Calu3 (cell line): ENCODE measurements at places on chromosomes 6 and 20. TPM values are rescaled to one million over a fixed set of nuclear protein-coding genes. Genes with fewer than 3 reads are reported as not detected.

Gene TAAR2
- not detected in 2 replicates for total RNA-seq

Gene BFSP1
- total RNA-seq: 0.81 and 0.94 TPM in 2 replicates

Gene WFDC5
- not detected in 2 replicates for total RNA-seq

Gene NKAIN2
- total RNA-seq: not detected in 2 replicates

Gene SSTR4
- total RNA-seq: not detected in 2 replicates

Gene TGM3
- not detected in 2 replicates for total RNA-seq

Gene HLA-DQB2
- total RNA-seq: 0.38 and 0.39 TPM in 2 replicates

Gene RAD21L1
- total RNA-seq: not detected in 2 replicates

Gene AFDN
- total RNA-seq: 226 and 237 TPM in 2 replicates

Gene HAO1
- total RNA-seq: not detected in 2 replicates

Gene EEF1A2
- 359 and 393 TPM in 2 replicates for total RNA-seq

Gene OR2H1
- not detected in 2 replicates for total RNA-seq

Gene ECHDC1
- 30.3 and 42.5 TPM in 2 replicates for total RNA-seq

Gene LSM2
- total RNA-seq: 126 and 144 TPM in 2 replicates

Gene WASF1
- 11.3 and 12.7 TPM in 2 replicates for total RNA-seq

Gene CCN6
- not detected in 2 replicates for total RNA-seq

Gene RAET1G
- total RNA-seq: 0.54 TPM in 1 of 2 replicates, not detected in the other

- peaks cover 9% of the 10 kb centered on the region for H3K27me3 ChIP-seq
- no peak overlapping the region for H3K4me3 ChIP-seq
- peaks cover 76% of the 10 kb centered on the region for H3K36me3 ChIP-seq
- DNase-seq: no peak
- H3K4me1 ChIP-seq: peaks cover 14% of the 10 kb centered on the region
- H3K27ac ChIP-seq: peak overlapping the region; percentile 8
These were observed 81.2 kb downstream of the PTPN1 start for GRCh38 chr20:50591233-50591852.

GRCh38 chr20:63697357-63697867, 960 bp downstream of the TNFRSF6B start:
- peak overlapping the region; percentile 63 for H3K27ac ChIP-seq
- peaks cover 29% of the 10 kb centered on the region for H3K4me1 ChIP-seq
- H3K4me3 ChIP-seq: no peak overlapping the region
- no peak for DNase-seq

GRCh38 chr20:21129861-21130260, 4.0 kb downstream of the KIZ start:
- no peak overlapping the region for H3K4me3 ChIP-seq
- no peak overlapping the region for H3K27ac ChIP-seq
- peaks cover 12% of the 10 kb centered on the region for H3K36me3 ChIP-seq

DNA sequence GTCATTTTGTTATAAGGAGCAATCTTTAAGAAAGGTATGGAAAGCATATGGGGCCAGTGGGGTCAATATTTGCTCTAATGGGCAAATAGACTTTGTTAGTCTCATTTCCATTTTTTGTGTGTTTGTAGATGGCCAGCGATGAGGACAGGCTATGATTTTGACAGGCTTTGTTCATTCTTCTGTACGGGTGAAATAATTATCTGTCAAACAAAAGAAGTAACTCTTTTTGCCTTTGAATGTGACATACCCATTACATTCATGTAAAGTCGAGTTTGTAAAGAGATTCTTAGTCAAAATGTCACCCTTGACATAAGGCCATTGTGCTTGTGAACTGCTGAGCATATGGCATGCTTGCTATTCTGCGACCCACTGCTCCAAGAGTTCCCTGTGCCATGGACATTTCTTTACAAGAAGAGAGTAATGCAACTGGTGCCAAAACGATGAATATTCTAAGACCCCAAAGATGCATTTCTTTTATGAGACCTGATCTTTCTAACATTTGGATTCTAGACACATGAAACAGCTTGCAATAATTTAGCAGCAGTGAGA, 38.2 kb upstream of the JAG1 start:
- peaks cover 11% of the 10 kb centered on the region for H3K36me3 ChIP-seq
- peak overlapping the region; percentile 46 for H3K4me3 ChIP-seq
- no peak for DNase-seq
- H3K4me1 ChIP-seq: peaks cover 49% of the 10 kb centered on the region
- H3K27me3 ChIP-seq: no peaks in the 10 kb centered on the region
- peak overlapping the region; percentile 91 for H3K27ac ChIP-seq

- no peaks in the 10 kb centered on the region for H3K27me3 ChIP-seq
- peaks cover 2% of the 10 kb centered on the region for H3K4me1 ChIP-seq
- no peak overlapping the region for H3K27ac ChIP-seq
- H3K4me3 ChIP-seq: no peak overlapping the region
These were observed 5.6 kb upstream of the SLC17A9 start for GRCh38 chr20:62946918-62947317.

GRCh38 chr6:118309337-118310093, 238.6 kb upstream of the PLN start:
- H3K36me3 ChIP-seq: no peaks in the 10 kb centered on the region
- DNase-seq: no peak
- no peak overlapping the region for H3K4me3 ChIP-seq
- H3K27ac ChIP-seq: no peak overlapping the region
- H3K27me3 ChIP-seq: no peaks in the 10 kb centered on the region

DNA sequence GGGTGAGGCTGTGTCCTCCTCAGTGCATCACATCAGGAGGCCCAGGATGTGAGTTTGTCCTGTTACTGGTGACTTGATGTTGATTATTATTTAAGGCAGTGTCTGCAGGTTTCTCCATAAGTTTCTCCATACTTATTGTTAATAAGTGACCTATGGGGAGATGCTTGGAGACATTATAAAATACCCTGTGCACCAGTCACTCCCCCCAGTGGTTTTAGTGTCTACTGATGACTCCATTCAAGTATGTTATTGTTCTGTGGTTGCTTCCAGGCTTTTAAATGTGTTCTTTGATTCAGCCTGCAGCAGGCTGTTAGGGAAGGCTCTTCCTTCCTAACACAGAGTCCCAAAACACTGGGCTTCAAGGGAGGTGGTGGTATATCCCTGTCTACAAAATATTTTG, 14.6 kb upstream of the CST3 start:
- no peak for DNase-seq
- H3K4me3 ChIP-seq: no peak overlapping the region
- H3K27ac ChIP-seq: no peak overlapping the region
- no peaks in the 10 kb centered on the region for H3K27me3 ChIP-seq
- no peaks in the 10 kb centered on the region for H3K4me1 ChIP-seq

DNA sequence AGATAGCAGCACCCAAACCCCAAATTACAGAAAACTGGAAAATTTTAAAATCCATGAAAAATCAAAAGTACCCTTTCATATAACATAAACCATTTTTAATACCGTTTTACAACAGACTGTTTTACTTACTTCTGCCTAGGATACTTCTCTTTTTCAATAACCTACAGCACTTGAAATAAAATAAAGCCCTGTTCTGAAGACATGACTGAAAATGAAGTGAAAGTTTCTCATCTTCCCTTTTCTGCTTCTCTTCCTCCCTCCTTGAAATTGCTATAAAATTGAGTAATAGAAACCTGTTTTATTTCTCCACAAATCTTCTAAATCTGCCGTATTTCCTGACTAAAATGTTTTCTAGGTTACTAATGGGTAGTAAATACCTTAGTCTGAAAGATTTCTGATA, 20.3 kb downstream of the MMS22L start:
- H3K36me3 ChIP-seq: peaks cover 12% of the 10 kb centered on the region
- no peak for DNase-seq
- no peaks in the 10 kb centered on the region for H3K27me3 ChIP-seq
- H3K4me1 ChIP-seq: no peaks in the 10 kb centered on the region
- no peak overlapping the region for H3K27ac ChIP-seq

DNA sequence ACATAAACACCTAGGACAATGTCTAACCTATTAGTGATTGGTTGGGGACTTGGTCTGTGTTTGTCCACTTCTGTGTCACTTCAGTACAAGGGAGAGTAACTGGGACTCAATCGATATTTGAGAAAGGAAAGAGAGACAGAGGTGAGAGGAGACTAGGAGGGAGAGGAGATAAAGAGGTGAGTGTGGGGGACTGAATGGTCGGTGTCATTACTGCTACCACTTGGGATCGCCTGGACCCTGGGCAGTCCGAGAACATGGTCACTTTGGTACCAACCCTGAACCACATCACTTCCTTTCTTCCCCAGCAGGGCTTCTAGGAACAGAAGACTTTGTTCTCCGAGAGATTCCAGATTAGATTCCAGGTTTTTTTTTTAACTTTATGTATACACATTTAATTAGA, 63.7 kb downstream of the GPR6 start:
- no peak overlapping the region for H3K4me3 ChIP-seq
- H3K27ac ChIP-seq: no peak overlapping the region
- peaks cover 10% of the 10 kb centered on the region for H3K36me3 ChIP-seq
- no peaks in the 10 kb centered on the region for H3K27me3 ChIP-seq

GRCh38 chr20:64082126-64082731, 2.0 kb downstream of the LKAAEAR1 start:
- no peak overlapping the region for H3K27ac ChIP-seq
- DNase-seq: no peak
- H3K27me3 ChIP-seq: peaks cover 72% of the 10 kb centered on the region

- no peak overlapping the region for H3K4me3 ChIP-seq
- no peak for DNase-seq
- no peak overlapping the region for H3K27ac ChIP-seq
- H3K4me1 ChIP-seq: peaks cover 11% of the 10 kb centered on the region
These were observed 16.4 kb downstream of the CASS4 start for GRCh38 chr20:56428410-56428809.

DNA sequence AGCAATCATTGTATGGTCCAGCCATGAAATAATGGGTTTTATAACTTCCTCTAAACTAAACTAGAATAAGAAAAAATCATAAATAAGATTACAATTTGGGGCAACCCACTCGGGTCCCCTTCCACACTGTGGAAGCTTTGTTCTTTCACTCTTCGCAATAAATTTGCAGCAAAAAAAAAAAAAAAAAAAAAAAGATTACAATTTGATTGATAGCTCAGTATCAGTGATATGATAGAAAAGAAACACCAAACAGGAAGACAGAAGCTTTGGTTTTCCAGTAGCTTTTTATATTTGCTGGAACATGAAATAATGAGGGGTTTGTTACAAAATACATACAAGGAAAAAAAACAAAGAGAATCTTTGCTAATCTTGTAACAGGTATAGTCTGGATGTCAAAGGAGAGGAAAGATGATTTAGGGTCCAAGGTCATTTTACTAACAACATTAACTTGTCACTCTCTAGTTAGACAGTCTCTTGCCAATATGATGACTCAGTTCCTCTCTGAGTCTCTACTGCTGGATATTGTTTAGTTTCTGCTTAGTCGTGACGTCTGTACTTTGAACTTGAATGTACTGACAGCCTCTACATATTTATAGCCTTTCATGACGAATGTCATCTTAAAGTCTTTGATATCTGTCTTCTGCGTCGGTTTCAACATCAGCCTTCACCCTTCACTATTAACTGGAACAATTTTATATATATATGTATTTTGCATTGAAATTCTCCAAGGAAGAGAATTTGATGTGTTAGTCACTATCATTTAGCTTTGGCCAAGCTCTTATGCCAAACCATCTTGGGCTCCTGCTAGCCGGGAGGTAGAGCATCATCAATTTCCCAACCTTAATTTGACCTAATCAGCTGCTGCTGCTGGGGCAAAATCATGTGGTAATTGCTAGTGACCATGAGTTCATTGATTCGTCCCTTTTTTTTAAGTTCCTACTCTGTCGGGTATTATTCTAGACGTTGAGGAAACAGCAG, 213.1 kb upstream of the STXBP5 start:
- H3K27ac ChIP-seq: no peak overlapping the region
- H3K27me3 ChIP-seq: no peaks in the 10 kb centered on the region
- no peak for DNase-seq
- no peak overlapping the region for H3K4me3 ChIP-seq
- H3K36me3 ChIP-seq: no peaks in the 10 kb centered on the region
- H3K4me1 ChIP-seq: no peaks in the 10 kb centered on the region

DNA sequence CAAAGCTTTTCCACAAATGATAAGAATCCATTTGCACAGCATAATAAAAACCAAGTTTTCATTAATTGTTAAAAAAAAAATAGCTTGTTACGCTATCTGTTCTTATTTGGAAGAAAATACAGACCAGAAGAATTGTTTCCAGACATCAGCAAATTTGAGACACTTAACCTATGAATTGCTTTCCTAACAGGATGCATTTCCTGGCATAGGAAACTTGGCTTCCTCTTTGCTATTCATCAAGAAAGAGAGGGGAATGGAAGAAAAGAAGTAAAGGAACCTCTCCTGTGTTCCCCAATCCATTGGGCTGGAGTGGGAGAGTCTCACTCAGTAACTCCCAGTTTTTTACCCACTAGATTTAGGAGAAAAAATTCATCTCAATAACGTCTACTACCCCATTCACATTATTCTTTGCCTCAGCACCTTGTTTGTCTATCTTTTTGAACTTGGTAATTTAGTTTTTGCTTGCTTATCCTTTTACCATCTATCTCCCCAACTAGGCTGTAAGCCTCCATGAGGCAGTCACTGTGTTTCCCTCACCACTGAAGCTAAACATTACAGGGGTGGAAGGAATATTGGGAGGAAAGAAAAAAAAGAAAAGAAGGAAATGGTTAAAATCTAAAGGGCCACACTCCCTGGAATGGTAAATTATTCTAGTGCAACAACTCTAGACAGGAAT, 150.3 kb downstream of the COL21A1 start:
- peaks cover 23% of the 10 kb centered on the region for H3K4me1 ChIP-seq
- no peak for DNase-seq
- H3K36me3 ChIP-seq: peaks cover 6% of the 10 kb centered on the region
- H3K27me3 ChIP-seq: no peaks in the 10 kb centered on the region

GRCh38 chr6:30804333-30804732, 60.0 kb upstream of the IER3 start:
- H3K4me1 ChIP-seq: no peaks in the 10 kb centered on the region
- no peak overlapping the region for H3K27ac ChIP-seq
- DNase-seq: no peak
- no peak overlapping the region for H3K4me3 ChIP-seq
- H3K36me3 ChIP-seq: peaks cover 4% of the 10 kb centered on the region
- no peaks in the 10 kb centered on the region for H3K27me3 ChIP-seq

GRCh38 chr6:74434171-74434570, 738.2 kb downstream of the CD109 start:
- H3K27me3 ChIP-seq: no peaks in the 10 kb centered on the region
- H3K4me1 ChIP-seq: peaks cover 5% of the 10 kb centered on the region

- H3K36me3 ChIP-seq: no peaks in the 10 kb centered on the region
- peaks cover 65% of the 10 kb centered on the region for H3K27me3 ChIP-seq
- no peak overlapping the region for H3K27ac ChIP-seq
- no peak for DNase-seq
These were observed 39.0 kb upstream of the SLCO4A1 start for GRCh38 chr20:62603021-62603906.

- H3K27me3 ChIP-seq: no peaks in the 10 kb centered on the region
- no peak for DNase-seq
- H3K4me3 ChIP-seq: no peak overlapping the region
- H3K27ac ChIP-seq: no peak overlapping the region
These were observed 28.5 kb downstream of the RSPO3 start for GRCh38 chr6:127146932-127147331.
